ENCODE measurements at places on chromosomes 1 and 21.

DNA sequence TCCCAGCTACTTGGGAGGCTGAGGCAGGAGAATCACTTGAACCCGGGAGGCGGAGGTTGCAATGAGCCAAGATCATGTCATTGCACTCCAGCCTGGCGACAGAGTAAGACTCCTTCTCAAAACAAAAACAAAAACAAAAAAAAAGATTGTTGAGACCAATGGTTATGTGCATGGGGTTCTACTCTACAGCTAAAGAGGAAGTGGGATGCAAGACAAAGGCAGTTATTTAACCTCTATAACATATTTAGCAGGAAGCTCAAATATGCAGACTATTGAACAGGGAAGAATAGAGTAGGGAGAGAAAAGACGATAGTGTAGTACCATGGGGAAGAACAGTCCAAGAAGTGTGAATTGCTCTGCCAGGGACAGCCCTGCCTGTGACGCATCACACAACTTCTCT is 227.7 kb downstream of the SMYD3 start:
- no peak for DNase-seq

DNA sequence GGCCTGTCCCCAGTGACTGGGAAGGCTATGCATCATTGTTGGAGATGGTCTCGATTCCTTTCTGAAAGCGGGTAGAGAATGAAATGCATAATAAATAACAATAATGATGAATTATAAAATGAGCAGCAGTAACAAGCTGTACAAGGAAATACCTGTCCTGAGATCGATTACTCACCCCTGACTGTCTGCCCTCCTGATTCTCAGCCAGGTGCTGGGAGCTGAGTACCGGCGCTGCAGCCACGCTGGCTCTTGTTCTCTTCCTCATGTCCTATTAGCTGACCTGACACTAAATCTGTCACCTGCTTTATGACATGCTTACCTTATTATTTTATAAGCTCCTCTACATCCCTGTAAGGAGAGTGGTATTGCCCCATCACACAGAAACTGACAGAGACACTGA is 3.4 kb downstream of the AGPAT3 start:
- DNase-seq: peak; percentile 28

- no peak for DNase-seq
Measured at GRCh38 chr1:12486401-12487005, 131.5 kb downstream of the DHRS3 start.

DNA sequence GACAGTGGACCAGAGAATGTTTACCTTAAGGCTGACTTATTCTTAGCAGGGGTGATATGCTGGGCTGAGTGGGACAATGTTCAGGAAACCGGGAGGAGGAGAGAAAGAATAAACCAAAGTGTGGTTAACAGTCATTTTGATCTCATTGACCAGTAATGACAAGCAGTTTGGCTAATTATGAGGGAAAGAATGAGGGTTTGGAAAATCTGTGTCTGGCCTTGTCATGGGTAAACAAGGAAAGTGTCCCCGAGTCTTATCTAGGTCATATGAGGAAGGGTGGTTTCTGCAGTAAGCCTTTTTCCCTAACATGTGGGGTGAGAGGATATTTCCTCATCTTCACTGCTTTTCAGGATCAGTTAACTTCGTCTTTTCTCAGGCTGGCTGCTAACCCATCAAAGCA is 155.0 kb downstream of the TPR start:
- no peak for DNase-seq

DNA sequence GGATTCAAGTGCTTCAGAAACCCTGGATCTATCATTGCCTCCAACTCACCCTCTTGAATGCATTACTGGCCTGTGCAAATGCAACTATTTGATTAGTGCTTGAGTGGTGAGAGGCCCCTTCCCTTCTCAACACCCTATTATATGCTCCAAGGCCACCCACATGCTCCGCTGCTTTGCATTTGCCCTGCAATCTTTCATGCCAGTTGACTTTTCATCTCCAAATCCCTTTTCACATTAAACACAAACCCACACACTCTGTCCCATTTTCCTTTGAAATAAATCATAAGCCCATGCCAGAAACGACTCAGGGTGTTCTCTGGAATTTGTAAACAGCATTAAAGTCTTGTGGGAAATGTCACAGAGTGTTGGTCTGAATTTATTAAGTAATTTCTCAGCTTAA is 78.9 kb upstream of the CTTNBP2NL start:
- peak; percentile 45 for DNase-seq

GRCh38 chr21:18529254-18529653 is 125.7 kb upstream of the TMPRSS15 start:
- no peak for DNase-seq

GRCh38 chr21:25688275-25689155 is 46.2 kb downstream of the ATP5PF start:
- no peak for DNase-seq
